ENCODE measurements at places on chromosomes 1 and 21.

DNA sequence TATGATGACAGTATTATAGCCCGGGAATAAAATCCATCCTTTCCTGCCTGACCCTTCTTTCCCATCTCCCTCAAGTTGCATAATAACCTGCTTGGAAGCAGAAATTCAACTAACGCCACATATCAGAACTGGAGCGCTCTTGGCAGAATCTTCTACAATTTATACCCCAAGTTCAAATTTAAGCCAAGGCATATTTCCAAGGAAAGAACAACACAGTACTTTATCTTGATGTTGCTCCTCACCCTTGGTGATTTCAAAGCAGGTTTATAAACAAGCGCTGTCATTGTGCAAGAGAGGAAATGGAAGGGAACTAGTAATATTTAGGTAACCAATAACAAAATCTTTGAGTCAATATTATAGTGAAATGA lies 38.0 kb upstream of the PTGFRN start:
- no peak overlapping the region for H3K27ac ChIP-seq
- no peak for DNase-seq
- no peaks in the 10 kb centered on the region for H3K27me3 ChIP-seq
- no peak overlapping the region for H3K4me3 ChIP-seq
- H3K36me3 ChIP-seq, result no peaks in the 10 kb centered on the region
- peaks cover 16% of the 10 kb centered on the region for H3K4me1 ChIP-seq

- no peaks in the 10 kb centered on the region for H3K27me3 ChIP-seq
- no peak overlapping the region for H3K4me3 ChIP-seq
- peaks cover 36% of the 10 kb centered on the region for H3K36me3 ChIP-seq
- no peak overlapping the region for H3K27ac ChIP-seq
- DNase-seq, result peak; percentile 10
- H3K4me1 ChIP-seq, result no peaks in the 10 kb centered on the region
Measured at GRCh38 chr21:46116189-46116775, 18.4 kb downstream of the COL6A2 start.

GRCh38 chr1:68819190-68819829 lies 322.4 kb upstream of the DEPDC1 start:
- H3K27me3 ChIP-seq, result no peaks in the 10 kb centered on the region
- no peaks in the 10 kb centered on the region for H3K36me3 ChIP-seq
- no peak overlapping the region for H3K27ac ChIP-seq
- no peak overlapping the region for H3K4me3 ChIP-seq
- H3K4me1 ChIP-seq, result no peaks in the 10 kb centered on the region
- peak; percentile 16 for DNase-seq

DNA sequence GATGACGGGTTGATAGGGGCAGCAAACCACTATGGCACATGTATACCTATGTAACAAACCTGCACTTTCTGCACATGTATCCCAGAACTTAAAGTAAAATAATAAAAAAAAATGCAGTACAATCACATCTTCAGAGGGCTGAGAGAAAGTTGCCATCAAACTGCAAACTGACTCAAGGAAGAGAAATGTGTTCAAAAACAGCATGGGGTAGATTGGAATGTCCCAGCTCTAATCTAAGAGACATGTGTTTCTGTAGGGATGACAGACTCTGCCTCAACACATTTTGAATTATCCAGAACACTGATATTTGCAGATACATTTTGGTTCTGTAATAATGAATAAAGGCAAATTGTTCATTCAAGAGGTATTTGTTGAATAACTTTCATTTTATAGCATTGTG lies 171.2 kb upstream of the RUNX1 start:
- no peaks in the 10 kb centered on the region for H3K27me3 ChIP-seq
- no peaks in the 10 kb centered on the region for H3K36me3 ChIP-seq
- H3K27ac ChIP-seq, result no peak overlapping the region
- peaks cover 16% of the 10 kb centered on the region for H3K4me1 ChIP-seq
- no peak for DNase-seq

DNA sequence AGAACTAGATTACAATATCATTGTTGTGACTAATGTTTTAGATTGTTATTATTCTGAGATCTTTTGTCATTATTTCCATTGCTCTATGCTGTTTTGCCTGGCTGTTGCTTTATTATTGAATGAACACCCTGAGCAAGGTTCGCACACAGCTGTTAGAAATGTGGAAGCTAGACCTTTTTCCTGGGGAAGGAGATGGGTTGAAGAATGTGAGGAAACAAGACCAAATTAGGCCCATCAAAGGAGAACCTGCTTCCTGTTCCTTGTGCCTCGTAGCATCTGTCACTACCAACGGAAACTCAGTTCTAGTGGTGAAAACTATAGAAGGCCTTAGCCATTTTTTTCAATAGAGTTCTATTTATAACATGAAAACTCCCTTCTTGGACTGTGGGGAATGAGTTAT lies 68.7 kb downstream of the RGL1 start:
- no peak overlapping the region for H3K4me3 ChIP-seq
- peaks cover 63% of the 10 kb centered on the region for H3K4me1 ChIP-seq
- no peaks in the 10 kb centered on the region for H3K27me3 ChIP-seq
- no peak overlapping the region for H3K27ac ChIP-seq
- no peak for DNase-seq
